ENCODE measurements at places on chromosomes 5 and 9.

DNA sequence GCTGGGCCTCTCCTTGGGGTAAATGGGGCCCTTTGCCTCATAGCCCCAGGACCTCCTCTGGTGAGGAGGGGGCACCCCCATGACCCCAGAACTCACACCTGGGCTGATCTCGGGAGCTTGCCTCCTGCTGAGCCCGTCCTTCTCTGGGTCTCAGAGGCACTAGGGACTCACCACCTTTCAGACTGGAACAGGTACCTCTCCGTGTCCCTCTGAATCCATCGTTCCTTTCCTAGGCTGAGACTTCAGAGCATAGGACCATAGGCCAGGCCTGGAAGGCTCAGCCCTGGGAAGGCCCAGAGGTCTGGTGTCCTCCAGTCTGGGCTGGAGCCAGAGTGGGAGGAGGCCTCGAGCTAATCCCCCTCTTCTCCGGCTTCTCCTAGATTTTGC is 97.9 kb downstream of the CACNA1B start:
- no peak for DNase-seq

- peak; percentile 88 for DNase-seq
Measured at GRCh38 chr5:139636207-139636792, 11.8 kb upstream of the CXXC5 start.

- no peak for DNase-seq
Measured at GRCh38 chr9:37430841-37431597, 8.5 kb downstream of the GRHPR start.

GRCh38 chr5:173733425-173733824 is 117.0 kb upstream of the BOD1 start:
- no peak for DNase-seq

DNA sequence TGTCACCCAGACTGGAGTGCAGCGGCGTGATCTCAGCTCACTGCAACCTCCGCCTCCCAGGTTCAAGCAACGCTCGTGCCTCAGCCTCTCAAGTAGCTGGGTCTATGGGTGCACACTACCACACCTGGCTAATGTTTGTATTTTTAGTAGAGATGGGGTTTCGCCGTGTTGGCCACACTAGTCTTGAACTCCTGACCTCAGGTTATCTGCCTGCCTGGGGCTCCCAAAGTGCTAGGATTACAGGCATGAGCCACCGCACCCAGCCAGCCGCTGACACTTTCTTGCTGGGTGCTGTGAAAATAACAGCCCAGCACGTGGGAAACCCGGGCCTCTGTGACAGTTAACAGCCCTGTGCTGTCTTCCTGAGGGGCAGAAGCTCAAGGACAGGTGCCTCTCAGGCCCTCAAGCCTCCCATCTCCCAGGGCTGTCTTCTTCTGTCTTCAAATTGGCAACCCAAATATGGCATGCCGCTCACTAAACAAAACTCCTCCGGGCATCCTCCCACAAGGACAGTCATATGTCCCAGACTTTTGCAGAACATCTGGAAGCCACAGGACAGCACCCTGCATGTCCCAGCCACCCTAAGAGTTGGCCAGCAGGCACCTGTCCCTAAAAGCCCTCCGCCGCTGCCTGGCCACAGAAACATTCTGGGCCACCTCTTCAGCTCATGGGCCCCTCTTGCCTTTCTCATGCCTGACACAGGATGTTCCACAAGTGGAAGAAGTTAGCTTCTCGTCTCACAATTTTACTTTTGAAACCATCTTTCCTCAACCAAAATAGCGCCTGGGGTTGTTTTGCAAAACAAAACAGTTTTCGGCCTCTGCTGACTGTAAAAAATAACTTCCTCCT is 233.6 kb downstream of the SYK start:
- DNase-seq = no peak

GRCh38 chr9:74037274-74037673 is 459.9 kb upstream of the RORB start:
- no peak for DNase-seq

DNA sequence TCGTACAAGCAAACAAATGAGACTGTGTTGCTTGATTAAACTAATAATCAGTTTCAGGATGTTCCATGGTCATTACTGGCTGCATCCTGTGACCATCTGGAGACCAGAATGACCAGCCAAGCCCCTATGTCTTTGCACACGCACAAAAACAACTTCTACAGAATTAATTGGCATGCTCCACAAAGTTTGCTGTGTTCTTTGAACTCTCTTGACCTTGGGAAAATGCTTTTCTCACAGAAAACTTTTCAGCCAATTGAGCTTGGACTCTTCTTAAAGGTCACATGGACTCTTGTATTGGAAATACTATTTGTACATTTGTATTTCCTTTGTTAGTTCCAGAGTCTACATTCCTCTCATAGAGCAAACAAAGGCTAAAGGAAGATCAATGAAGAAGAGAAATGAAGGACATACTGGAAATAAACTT is 147.8 kb downstream of the ARRDC3 start:
- DNase-seq = no peak

- DNase-seq = no peak
Measured at GRCh38 chr9:27078685-27079084, 30.3 kb upstream of the TEK start.

- no peak for DNase-seq
Measured at GRCh38 chr5:93240228-93240834, 340.7 kb downstream of the NR2F1-AS1 start.

- DNase-seq = no peak
Measured at GRCh38 chr5:8208307-8208706, 339.4 kb downstream of the MTRR start.

GRCh38 chr5:172605466-172605865 is 35.6 kb upstream of the NEURL1B start:
- no peak for DNase-seq

Data from SHP77 treated with DMSO at 0.1 percent for 48 hours (cell line).